ENCODE measurements at places on chromosomes 13 and 19. TPM values are rescaled to one million over a fixed set of nuclear protein-coding genes. Genes with fewer than 3 reads are reported as not detected.

RFC3 gene
- 45.5 TPM for total RNA-seq

PRKACA gene
- total RNA-seq, result 49.1 TPM

DLEU7 gene
- not detected for total RNA-seq

ZGLP1 gene
- 0.36 TPM for total RNA-seq

DACT3 gene
- total RNA-seq, result 0.15 TPM

LIM2 gene
- total RNA-seq, result not detected

KLK2 gene
- total RNA-seq, result not detected

RNF113B gene
- not detected for total RNA-seq

LILRB3 gene
- not detected for total RNA-seq

ZNF99 gene
- total RNA-seq, result not detected

SYNGR4 gene
- not detected for total RNA-seq
